B cell (primary cell): ENCODE measurements at places on chromosomes 4 and X. TPM values are rescaled to one million over a fixed set of nuclear protein-coding genes. Genes with fewer than 3 reads are reported as not detected.

Gene MAGEC3
- not detected in 2 replicates for polyA plus RNA-seq

Gene PRR32
- not detected in 2 replicates for polyA plus RNA-seq

Gene TMEM31
- polyA plus RNA-seq = 0.23 and 0.25 TPM in 2 replicates

Gene PORCN
- 18.5 and 19.6 TPM in 2 replicates for polyA plus RNA-seq

Gene CSAG3
- polyA plus RNA-seq = not detected in 2 replicates

Gene VCX2
- not detected in 2 replicates for polyA plus RNA-seq

Gene POLN
- polyA plus RNA-seq = 0.73 and 1.7 TPM in 2 replicates

Gene ZNF157
- polyA plus RNA-seq = 0.28 and 0.52 TPM in 2 replicates

Gene CCDC110
- polyA plus RNA-seq = 0.04 TPM in 1 of 2 replicates, not detected in the other

DNA sequence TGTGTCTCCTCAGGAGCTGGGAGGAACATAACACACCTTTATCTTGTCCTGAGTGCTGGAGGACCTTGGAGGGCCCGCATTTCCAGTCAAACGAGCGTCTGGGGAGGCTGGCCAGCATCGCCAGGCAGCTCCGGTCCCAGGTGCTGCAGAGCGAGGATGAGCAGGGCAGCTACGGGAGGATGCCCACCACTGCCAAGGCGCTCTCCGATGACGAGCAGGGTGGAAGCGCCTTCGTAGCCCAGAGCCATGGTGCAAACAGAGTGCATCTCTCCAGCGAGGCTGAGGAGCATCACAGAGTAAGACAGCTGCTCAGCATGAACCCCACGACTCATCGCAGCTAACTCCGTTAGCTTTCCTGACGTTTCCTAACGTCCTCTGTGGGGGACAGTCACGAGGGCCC lies 430 bp downstream of the TRIML1 start:
- no peak for DNase-seq

- no peak for DNase-seq
Observed at GRCh38 chr4:169305651-169306050, 34.9 kb upstream of the SH3RF1 start.

DNA sequence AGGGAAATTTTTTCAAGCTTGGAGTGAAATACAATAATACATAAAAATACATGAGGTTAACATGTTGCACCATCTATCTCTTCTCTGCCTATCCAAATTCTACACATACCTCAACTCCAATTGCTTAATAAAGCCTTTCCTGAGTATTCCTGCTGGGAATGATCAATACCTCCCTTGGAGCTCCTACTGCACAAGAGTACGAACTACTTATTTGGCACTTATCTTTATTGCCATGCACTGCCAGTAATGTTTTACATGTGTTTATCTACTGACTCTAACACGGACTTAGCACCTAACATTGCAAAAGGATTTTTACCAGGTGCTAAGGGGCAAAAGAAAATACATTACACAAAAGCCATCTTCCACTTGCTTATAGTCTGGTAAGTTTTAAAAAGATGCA lies 80.2 kb downstream of the ADGRA3 start:
- no peak for DNase-seq

DNA sequence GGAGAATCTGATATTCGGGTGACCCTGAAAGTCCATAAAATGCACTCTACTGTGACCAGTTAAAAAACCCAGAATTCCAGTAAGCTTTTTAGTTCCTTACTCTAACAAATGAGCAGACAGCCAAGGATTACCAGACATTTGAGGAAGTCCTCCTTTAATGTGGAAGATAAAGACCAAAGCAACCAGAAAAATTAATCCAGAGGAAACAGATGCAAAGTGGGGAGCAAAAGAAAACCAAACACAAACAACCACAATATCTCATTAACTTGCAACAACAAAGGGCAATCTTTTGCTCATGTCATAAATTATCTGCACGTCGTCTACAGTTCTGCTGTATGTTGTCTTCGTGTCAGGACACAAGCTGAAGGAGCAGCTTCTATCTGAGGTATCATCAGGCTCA lies 164.4 kb downstream of the PJA1 start:
- no peak for DNase-seq

DNA sequence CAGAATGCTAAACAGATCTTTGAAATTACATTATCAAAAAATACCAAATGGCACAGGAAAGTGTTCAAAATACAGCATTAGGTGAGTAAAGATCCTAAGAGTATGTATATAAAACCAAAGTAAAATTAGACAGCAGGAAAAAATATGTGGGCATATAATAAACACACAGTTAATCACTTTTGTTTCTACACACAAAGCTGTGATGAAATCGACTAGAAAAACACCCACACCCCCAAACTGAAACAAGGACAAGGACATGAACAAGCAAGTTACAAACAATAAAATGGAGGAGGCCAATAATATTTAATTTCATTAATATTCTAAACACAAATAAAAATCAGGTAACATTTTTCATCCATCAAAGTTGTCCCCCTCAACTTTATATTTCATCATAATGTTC lies 143.2 kb downstream of the FRYL start:
- no peak for DNase-seq

- DNase-seq = no peak
Observed at GRCh38 chr4:84719115-84719514, 136.2 kb downstream of the CDS1 start.

DNA sequence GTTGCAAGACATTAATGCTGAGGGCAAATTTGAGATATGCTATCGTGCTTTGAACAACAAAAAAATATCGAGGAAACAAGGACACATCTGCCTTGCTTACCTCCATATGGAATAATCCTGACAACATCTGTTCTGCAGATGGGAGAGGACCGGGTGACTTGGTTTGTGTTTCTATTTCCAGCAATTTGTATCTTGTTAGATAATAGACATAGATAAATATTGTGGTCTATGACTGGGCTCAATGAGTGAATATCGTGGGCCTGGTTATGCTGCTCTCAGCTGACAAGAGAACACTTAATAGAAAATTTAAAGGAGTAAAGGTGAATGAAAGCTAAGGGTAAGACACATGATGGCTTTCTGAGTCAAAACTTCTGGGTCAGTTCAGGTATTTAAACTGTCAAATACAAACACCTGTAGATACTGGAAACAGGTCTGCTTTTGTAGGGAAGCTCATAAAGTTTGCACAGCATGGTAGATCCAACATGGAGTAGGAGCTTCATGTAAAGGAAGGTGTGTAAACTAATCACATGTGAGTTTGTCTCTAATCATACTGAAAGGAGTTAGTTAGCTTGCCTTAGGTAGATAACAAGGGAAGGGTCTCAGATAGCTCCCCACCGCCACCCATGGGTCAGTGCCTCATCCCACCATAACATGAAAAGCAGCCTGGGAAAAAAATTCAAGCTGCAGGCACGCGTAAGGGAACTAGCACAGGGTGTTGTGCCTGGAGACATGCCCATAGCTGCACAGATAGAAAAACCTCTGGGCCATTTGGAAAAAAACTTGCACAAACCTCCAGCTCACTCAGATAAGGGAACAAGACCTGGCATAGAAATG lies 904.1 kb upstream of the EPHA5 start:
- no peak for DNase-seq

- no peak for DNase-seq
Observed at GRCh38 chr4:138891631-138892031, 124.0 kb upstream of the NOCT start.

DNA sequence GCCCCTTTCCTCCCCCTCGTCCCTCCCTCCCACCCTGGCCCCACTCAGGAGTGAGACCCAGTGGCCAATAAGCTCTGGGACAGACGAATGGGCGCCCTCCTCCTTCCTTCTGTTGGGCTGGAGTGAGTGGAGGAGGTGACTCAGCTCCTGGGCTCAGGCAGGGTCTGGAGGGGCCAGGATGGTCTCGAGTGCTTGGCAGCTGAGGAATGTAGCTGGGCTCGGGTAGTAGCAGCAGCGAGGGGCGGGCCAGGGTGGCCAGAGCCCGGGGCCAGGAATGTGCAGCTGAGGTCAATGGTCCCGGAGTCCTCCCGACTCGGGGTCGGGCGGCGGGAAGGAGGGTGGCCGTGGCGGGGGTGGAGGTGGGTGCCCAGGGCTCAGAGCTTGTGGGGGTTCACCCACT lies 15.0 kb downstream of the G6PD start:
- DNase-seq = no peak

GRCh38 chr4:83454686-83455085 lies 937 bp downstream of the HELQ start:
- no peak for DNase-seq

DNA sequence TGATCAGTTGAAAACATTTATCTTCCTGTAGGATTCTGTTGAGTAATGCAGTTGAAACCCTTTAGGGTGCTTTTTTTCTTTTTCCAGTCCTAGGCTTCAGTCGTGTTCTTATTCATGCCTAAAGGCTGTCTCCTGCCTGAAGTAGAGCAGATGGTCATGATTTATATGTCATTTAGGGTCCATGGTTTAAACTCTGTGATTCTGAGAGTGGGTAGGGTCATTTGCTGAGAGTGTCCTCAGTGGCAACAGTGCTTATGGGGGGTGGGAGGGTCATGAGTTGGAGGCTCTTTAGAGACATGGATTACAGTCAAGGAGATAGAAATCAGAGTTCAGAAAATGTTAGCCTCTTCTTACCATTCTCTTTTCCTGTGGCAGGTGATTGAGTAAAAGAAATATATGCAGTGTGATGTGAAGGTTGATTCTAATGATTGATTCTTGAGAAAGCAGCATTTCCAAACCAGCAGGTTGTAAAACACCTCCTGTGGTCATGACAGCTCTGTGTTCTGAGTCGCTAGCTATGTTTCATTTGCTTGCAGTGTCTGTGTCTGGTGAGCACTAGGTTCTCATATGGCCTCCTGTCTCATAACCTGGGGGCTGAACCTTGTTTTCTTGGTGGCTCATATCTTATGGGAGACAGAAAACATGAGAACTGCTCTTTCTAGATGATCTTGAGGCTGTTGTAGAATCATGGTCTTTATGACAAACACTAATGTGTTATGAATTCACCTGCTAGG lies 60.4 kb downstream of the JADE1 start:
- DNase-seq = no peak
